Activated CD4-positive, alpha-beta memory T cell treated with anti-CD3 and anti-CD28 coated beads for 36 hours (primary cell): ENCODE measurements at places on chromosomes 1 and 21.

GRCh38 chr1:211287218-211287617 is 28.1 kb downstream of the RCOR3 start:
- DNase-seq, result no peak

- DNase-seq, result no peak
Measured at GRCh38 chr1:204633665-204634064, 51.9 kb downstream of the LRRN2 start.

- DNase-seq, result no peak
Measured at GRCh38 chr1:181992072-181992471, 69.4 kb downstream of the ZNF648 start.

DNA sequence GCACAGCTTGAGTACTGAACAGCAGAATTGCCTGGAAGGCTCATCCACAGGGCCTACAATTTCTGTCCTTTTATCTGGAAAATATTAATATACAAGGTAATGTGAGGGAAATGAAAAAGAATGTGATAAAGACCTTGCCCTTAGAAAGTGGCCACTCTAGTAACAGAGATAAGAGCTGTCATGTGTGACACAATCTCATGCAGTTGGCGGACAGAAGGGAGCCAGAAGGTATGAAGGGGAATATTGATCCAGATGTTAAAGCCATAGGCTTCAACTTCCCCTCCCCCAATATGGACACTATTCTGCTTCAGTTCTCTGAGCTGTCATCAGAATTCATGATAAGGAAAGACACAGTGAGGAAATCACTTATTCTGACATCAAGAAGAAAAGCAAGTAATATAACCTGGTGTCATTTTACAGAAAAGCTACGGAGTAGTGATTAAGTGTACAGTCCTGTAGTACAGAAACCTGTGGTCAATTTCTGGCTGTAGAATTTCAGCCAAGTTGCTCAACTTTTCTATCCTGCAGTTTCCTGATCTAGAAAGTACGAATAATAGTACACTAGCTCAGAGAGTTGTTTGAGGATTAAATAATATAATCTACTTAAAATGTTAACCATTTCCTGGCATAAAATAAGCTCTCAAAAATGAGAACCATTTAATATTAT is 572.1 kb downstream of the DPYD start:
- DNase-seq, result no peak

DNA sequence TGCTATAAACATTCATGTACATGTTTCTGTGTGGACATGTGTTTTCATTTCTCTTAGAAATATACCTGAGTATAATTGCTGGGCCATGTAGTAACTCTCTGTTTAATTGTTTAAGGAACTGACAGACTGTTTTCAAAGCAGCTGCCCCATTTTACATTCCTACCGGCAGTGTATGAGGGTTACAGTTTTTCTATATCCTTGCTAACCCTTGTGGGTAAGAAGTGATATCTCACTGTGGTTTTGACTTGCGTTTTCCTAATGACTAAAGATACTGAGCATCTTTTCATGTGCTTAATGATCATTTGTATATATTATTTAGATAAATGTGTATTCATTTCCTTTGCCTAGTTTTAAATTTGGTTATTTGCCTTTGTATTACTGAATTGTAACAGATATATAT is 81.7 kb downstream of the DNM3 start:
- no peak for DNase-seq

- peak; percentile 50 for DNase-seq
Measured at GRCh38 chr1:198649968-198650338, 11.1 kb downstream of the PTPRC start.

GRCh38 chr1:115650961-115651360 is 9.2 kb downstream of the VANGL1 start:
- DNase-seq, result no peak

DNA sequence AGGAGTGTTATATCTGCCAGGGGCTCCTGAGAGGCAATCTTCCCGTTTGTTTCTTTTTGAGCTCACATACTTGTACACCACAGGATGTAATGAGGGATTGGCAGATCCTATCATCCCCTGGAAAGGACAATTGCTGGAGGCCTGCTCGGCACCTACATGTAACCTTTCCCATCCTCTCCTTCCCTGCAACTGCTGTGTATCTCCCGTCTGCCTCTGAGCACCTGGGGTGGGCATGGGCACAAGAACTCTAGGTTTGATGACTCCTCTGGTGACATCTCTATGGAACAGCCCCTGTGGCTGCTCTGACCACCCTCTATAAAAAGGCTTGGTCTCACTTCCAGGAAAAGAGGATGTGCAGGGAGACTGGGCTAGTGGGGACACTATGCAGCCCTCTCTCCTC is 25.0 kb upstream of the SMIM12 start:
- no peak for DNase-seq

- no peak for DNase-seq
Measured at GRCh38 chr1:10208537-10208936, 1.8 kb upstream of the KIF1B start.

GRCh38 chr21:18424276-18424675 is 20.7 kb upstream of the TMPRSS15 start:
- no peak for DNase-seq

DNA sequence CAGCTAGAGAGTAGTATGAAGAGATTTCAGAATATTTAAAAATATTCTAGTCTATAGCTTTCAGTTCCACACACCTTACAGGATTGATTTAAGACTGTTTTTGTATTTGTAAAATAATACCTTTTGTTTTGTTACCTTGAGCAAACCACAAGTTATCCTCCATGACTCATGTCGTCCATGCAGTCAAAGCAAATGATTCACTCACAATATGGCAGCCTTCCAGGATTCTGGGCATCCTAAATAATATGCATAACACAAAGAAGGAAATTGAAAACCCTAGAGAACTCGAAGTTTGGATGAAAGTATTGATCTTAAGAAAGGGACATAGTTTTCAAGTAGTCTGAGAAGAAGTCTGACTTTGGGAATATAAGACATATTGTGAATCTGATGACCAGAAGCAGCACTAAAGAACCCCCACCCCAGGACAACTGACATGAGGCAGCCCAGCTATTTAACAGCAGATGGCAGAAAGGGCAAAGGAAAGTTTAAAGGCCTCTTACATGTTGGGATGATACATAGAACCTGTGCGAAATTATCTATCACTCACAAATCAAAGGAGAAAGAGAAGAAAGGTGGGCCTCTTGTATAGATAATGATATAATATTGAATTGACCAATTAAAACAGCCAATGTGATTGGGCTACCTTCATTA is 857.9 kb downstream of the BRINP3 start:
- DNase-seq, result no peak

DNA sequence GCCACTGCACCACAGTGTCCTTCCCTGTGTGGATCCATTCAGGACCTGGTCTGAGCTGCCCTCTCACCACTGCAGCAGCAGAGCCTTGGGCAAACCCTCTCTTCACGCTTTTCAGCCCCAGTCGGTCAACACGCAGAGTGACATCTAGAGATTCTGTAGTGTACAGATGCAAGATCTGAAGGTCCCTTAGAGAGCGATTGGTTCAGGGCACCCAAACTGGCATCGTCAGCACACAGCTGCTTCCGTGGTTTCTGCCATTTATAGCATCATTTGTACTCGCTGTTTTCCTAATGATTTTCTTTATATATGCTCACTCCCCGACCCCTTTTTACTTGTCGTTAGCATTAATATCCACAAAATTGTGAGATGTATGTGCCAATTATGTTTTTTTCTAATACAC is 1.5 kb upstream of the ASCL5 start:
- no peak for DNase-seq

DNA sequence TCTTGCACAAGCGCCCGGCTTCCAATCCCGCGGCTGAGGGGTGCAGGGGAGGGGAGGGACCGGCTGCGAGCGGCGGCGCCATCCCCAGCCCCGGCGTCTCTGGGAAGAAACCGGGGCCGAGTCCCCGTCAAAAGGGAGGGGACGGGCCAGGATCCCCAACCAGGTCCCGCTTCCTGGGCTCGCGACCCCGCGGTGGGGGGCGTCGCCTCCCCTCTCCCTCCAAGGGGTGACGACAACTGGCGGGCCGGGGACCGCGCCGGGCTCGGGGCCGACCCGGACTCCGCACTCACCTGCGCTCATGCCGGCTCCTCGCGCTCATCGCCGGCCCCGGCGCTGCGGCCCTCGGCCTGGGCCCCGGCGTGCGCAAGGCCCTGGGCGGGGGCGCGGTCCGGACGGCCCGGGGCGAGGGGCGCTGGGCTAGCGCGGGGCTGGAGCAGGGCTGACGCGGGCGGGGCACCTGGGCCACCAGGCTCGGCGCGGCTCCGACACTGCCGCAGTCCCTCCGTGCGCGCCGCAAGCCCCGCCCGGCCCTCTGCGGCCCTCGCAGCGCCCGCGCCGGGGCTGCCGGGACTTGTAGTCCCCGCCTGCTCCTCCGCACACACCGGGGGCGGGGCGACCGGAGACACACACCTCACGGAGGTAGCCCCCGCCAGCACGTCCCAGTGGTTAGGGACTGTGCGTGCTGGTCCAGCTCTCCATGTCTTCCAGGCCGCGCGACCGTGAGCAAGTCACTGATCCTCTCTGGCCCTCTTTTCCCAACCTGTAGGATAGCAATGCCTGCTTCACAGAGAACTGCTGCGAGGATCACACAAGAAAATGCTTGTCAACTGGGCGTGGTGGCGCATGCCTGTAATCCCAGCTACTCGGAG is at the start of gene ATP13A2:
ATP13A2 (minus strand) TSS at position 490 of the 869 bp plus-strand sequence; CDS start at position 300, 190 bp downstream.
- peak; percentile 85 for DNase-seq

GRCh38 chr1:59673573-59674450 is 140.9 kb upstream of the HOOK1 start:
- no peak for DNase-seq

DNA sequence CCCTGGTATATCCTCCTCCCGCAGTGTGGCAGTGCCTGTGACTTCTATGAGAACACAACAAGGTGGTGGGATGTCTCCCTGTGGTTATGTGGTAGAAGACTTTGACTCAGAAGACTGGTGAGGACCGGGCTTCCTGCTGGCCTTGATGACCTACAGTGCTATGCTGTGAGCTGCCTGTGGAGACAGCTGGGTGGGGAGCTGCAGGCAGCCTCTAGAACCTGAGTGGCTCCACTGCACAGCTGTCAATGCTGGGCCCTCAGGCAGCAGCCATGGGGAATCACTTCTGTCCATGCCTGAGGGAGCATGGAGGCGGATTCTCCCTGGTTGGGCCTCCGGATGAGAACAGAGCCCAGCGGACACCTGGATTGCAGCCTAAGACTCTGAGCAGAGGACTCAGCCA is 14.9 kb downstream of the SLC1A7 start:
- peak; percentile 14 for DNase-seq

- DNase-seq, result no peak
Measured at GRCh38 chr1:52426371-52426770, 22.0 kb downstream of the PRPF38A start.

DNA sequence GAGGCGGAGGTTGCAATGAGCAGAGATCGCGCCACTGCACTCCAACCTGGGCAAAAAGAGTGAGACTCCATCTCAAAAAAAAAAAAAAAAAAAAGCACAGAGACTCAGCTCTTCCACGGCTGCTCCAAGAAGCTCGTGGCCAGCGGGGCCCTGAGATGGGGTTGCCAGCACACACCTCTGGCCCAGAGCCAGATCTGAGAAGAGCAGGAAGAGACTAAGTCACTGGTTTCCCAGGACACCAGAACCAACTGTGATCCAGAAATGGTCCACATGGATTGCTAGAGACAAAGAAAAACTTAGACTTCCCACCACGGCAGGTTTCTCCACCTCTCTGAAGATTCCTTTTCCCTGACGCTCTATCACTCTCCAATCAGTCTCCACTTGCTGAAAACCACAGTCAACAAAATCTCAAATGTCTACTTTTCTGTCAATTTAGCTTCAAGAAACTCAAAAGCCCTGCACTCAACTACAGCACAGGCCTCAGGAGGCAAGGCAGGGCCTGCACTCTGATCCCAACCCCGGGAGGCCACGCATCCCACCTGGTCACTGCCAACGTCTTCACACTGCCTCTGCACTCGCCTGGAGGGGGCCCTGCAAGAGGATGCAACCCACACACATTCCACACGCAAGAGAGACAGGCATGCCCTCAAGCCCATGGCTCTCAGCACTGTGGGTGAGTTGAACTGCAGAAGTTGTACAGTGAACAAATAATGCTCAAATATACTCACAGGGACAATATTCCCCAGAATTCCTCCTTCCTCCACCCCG is 79.0 kb downstream of the NPHP4 start:
- no peak for DNase-seq

DNA sequence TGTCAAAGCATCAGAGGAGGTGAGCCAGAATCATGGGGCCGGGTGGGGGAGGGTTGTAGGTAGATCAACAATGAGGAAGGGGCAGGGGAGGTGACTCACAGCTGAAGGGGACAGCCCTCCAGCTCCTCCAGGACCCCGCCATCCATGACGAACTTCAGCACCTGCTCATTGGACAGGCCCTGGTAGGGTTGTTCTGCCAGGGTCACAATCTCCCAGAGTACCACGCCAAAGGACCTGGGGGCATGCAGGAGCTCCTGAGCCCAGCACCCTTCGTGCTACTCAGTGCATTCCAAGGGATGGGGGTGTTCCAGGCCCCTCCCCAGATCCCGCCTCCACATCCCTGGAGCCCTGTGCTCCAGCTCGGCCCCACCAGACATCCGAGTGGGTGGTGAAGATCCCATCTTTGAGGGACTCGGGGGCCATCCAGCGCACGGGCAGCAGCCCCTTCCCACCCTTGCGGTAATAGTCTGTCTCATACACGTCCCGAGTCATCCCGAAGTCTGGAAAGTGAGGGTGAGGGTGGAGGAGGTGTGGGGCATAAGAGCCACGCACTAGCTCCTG is 17.5 kb downstream of the INSRR start:
- DNase-seq, result no peak

GRCh38 chr21:42341776-42342542 is 8.8 kb downstream of the TFF2 start:
- peak; percentile 22 for DNase-seq

DNA sequence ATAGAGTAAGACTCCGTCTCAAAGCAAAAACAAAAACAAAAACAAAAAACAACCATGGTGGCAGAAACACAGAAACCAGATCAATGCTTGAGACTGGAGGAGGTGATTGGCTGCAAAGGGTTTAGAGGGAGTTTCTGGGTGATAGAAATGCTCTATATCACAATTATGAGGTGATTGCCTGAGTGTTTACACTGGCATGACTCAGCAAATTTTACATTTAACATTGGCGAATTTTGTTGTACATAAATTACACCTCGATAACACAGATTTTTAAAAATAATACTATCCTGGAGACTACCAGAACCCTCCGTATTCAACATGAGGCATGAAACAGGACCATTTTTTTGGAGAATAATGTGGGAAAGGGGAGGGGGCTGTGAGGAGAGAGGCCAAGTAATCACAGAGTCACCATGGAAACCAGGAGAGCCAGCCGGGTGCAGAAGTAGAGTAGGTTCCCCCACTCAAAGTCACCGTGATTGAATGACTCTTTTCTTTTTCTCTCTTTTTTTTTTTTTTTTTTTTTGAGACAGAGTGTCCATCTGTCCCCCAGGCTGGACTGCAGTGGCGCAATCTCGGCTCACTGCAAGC is 24.3 kb downstream of the HEYL start:
- no peak for DNase-seq

DNA sequence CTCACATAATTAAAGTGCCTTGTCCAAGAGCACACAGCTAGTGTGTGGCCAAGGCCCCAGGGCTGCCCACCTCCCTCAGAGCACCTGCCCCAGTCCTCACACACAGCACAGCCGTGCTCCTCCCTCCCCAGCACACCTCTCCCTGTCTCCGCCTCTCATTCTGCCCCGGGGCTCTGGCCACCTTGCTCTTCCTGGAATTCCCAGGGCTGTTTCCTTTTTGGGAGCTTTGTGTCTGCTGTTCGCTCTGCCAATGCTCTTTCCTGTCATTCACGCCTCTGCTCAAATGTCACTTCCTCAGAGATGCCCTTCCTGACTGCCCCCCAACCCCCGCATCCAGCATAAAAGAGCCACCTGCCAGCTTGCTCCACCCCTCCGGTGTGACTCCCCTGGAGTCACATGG is 13.3 kb downstream of the SLC6A17 start:
- DNase-seq, result no peak

- DNase-seq, result no peak
Measured at GRCh38 chr1:183881387-183882131, 76.6 kb downstream of the RGL1 start.

- no peak for DNase-seq
Measured at GRCh38 chr1:17046334-17046657, 7.5 kb downstream of the SDHB start.
